Spleen (tissue), 13 donors: ENCODE measurements at places on chromosomes 7 and 10. TPM values are rescaled to one million over a fixed set of nuclear protein-coding genes. Genes with fewer than 3 reads are reported as not detected.

GRCh38 chr7:29345590-29345989 is 151.0 kb downstream of the CHN2 start:
- H3K4me1 ChIP-seq, result no peaks in the 10 kb centered on the region
- H3K27me3 ChIP-seq, result no peaks in the 10 kb centered on the region
- H3K27ac ChIP-seq, result no peak overlapping the region
- no peak for DNase-seq

GRCh38 chr10:12663863-12664262 is 314.5 kb downstream of the CAMK1D start:
- no peak for DNase-seq
- H3K27me3 ChIP-seq, result no peaks in the 10 kb centered on the region
- H3K36me3 ChIP-seq, result peaks cover 5% of the 10 kb centered on the region
- H3K27ac ChIP-seq, result no peak overlapping the region

DNA sequence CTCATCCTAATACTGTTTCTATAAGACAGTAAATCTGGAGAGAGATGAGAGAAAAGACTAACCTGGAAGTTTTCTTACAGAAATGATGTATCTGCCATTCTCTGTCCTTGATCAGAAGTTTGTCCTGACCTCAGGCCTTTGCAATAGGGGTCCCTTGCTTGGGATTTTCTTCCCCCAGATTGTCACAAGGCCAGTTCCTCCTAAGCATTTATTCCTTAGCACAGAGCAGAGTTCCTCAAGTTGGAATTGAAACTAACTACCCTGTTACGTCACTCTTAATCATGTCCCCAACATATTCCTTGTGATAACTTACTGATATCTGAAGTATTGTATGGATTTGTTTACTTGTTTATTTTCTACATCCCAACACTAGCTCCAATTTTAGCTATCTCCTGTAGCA is 202.1 kb downstream of the COBL start:
- H3K4me3 ChIP-seq, result no peak overlapping the region
- H3K27me3 ChIP-seq, result no peaks in the 10 kb centered on the region
- no peaks in the 10 kb centered on the region for H3K4me1 ChIP-seq
- no peaks in the 10 kb centered on the region for H3K36me3 ChIP-seq
- no peak overlapping the region for H3K27ac ChIP-seq

DNA sequence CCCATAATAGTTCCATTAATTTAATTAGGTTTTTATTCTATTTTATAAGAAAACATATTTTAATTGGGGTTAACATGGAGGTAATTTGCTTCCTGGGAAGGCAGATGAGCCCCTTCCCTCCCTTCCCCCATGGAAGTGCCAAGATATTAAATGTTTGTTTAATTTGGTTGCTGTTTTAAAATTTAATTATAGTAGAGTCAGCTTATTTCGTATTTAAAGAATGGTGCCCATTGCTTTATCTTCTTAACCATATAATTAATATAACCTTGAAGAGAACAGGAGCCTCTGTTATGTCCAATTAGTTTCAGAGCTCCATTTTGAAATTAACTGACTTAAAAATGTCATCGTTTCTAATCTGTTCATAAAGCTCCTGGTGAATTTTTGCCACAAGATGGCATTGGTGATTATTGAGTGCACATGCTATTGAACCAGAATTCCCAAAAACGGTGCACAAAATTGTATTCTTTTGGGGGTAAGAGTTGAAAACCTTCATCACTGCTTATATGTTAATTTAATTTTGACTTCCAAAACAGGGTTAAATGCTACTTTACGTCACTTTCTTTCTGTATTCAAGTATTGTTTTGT is 26.0 kb downstream of the KLHDC10 start:
- DNase-seq, result no peak
- H3K36me3 ChIP-seq, result no peaks in the 10 kb centered on the region
- H3K27ac ChIP-seq, result no peak overlapping the region
- peaks cover 17% of the 10 kb centered on the region for H3K4me1 ChIP-seq
- no peaks in the 10 kb centered on the region for H3K27me3 ChIP-seq

DNA sequence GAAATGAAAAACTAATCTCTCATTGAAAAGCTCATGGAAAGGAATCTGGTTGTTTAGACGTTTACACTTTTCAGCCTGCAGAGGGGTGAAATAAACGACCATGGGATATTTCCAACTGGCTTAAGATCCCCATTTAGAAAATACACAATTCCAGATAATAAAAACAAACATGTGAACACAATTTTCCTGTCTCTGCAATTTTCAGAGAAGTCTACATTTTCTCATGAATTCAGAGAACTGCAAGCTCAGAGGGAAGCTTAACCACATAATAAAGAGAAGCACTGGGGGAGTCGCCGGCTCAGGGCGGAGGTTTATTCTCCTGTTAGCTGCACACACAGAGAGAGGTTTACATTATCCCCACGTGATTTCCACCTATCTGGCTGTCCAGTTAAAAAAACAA is 215.2 kb downstream of the FANK1 start:
- no peaks in the 10 kb centered on the region for H3K4me1 ChIP-seq
- no peaks in the 10 kb centered on the region for H3K36me3 ChIP-seq
- H3K4me3 ChIP-seq, result no peak overlapping the region
- no peak overlapping the region for H3K27ac ChIP-seq
- no peaks in the 10 kb centered on the region for H3K27me3 ChIP-seq

- no peak overlapping the region for H3K27ac ChIP-seq
- no peak for DNase-seq
- no peaks in the 10 kb centered on the region for H3K27me3 ChIP-seq
- H3K4me1 ChIP-seq, result peaks cover 14% of the 10 kb centered on the region
- H3K36me3 ChIP-seq, result no peaks in the 10 kb centered on the region
These were observed 104.3 kb upstream of the STEAP1B start for GRCh38 chr7:22604246-22604645.

GRCh38 chr7:133061357-133061756 is 20.5 kb downstream of the CHCHD3 start:
- H3K27me3 ChIP-seq, result no peaks in the 10 kb centered on the region
- H3K4me3 ChIP-seq, result no peak overlapping the region
- no peak for DNase-seq
- H3K27ac ChIP-seq, result no peak overlapping the region
- no peaks in the 10 kb centered on the region for H3K36me3 ChIP-seq

DNA sequence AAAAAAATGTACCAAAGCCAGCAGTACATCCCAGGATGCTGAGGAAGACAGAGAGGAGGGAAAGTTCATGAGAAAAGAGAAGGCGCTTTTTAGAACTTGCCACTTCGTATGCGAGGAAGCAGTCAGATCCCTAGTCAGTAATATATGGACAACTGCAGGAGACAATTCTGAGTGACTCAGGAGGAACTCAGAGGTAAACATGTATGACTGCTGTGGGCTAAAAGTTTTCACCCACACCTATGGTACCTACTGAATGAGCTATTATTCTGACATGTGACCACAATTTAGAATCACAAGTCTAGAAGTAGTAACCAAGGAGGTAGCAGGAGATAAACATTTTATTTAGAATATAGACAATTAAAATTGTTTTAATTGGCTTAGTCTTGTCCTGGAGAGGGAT is 126.5 kb downstream of the ICA1 start:
- H3K27ac ChIP-seq, result no peak overlapping the region
- no peaks in the 10 kb centered on the region for H3K27me3 ChIP-seq
- H3K4me1 ChIP-seq, result peaks cover 45% of the 10 kb centered on the region
- no peak overlapping the region for H3K4me3 ChIP-seq
- no peaks in the 10 kb centered on the region for H3K36me3 ChIP-seq
- DNase-seq, result no peak

POM121C gene
- total RNA-seq, result 40.4 TPM

HSPA12A gene
- 7.9 TPM for total RNA-seq

BICC1 gene
- total RNA-seq, result 5.4 TPM
